NCI-H774 (cell line): ENCODE measurements at places on chromosomes 3 and 15.

DNA sequence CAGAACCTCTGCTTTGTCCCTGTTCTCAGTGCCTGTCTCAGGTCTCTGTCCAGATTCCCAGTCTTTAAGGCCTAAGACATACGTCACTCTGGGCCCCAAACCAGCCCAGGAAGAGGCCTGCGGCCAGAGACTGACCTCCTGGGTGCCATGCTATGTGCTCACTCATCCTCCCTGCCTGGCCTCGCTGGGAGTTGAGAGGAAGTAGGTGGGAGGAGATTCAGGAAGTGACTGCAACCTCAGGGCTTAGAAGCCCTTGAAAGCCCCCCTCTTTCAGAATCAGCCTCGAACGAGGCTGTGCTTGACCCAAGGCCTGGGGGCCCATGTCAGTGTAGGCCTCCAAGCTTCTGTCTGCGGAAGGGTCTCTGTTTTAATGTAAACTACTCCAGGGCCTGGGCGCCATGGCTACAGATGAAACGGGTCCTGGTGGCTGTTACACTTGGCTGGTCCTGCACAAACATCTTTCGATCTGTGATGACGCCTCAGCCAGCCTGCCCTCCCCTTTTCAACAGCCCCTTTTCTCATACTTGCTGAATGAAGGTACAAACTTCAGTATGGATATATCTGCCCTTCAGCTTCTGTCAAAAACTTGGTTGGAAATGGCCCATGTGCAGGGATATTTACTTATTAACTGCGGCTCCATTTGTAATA, 11.7 kb downstream of the RASGRF1 start:
- no peak for DNase-seq

- DNase-seq, result no peak
Observed at GRCh38 chr15:49279521-49280456, 109.7 kb downstream of the GALK2 start.

- DNase-seq, result no peak
Observed at GRCh38 chr15:56964182-56964581, 45.7 kb downstream of the TCF12 start.

- DNase-seq, result no peak
Observed at GRCh38 chr3:196600359-196600758, 31.9 kb downstream of the FBXO45 start.

DNA sequence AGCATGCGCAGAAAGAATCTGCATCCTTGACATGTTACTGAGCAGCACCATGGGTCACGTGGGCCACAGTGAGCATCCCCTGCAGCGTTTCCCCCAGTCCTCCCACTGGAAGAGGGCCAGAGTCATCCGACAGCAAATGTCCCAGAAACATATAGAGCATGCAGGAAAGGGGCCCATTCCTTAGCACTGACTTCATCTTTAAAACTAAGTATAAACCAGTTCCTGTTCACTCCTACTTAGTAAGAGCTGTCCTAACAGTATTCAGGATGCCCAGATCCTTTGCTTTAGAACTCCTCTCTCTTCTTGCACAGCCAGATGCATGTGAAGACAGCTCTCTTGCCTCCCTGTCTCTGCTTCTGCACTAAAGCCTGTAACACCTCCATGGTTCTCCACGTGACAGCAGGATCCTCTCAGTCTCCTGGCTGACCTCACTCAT, 79.3 kb upstream of the OXTR start:
- DNase-seq, result no peak

GRCh38 chr15:67508407-67508806, 12.5 kb upstream of the C15orf61 start:
- no peak for DNase-seq
